NCI-H69 (cell line): ENCODE measurements at places on chromosomes 2 and 18.

DNA sequence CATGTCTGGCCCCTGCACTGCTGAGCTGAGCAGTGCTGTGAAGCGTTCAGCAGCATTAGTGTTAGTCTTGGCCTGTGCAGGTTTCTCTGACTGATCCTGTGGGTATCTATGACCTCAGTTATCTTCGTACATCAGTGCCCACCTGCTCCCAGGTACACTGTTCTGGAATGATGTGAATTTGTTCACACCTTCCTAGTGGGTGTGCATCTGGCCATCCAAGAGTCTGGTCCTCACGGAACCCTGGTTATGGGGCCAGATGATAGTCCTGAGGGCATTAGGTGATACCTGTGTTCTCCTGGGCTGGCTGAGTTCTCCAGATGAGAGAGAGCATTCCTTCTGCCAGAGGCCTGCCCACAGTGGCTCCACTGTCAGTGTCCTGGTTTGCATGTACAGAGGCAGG is 57.2 kb downstream of the INPP4A start:
- no peak for DNase-seq

DNA sequence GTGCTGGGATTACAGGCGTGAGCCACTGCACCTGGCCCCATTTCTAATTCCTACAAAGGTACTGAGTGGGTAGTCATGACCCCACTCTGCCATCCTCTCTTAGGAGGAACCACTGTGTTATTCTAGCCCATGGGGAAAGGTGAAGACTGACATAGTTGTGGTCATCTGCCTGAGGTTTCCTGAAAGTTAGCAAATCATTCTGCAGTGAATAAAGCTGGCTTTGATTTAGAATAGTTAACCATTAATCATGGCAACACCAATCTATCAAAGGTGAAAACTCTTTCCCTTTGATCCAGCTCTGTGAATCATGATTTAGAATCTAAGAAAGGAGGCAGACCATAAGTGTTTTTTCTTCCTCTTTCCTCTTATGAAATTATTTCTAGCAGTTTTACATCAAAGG is 50.8 kb downstream of the SUMO1 start:
- DNase-seq: no peak

GRCh38 chr2:239385096-239386000 is 15.5 kb downstream of the HDAC4 start:
- DNase-seq: no peak

GRCh38 chr2:168346725-168347477 is 99.5 kb upstream of the STK39 start:
- peak; percentile 77 for DNase-seq

DNA sequence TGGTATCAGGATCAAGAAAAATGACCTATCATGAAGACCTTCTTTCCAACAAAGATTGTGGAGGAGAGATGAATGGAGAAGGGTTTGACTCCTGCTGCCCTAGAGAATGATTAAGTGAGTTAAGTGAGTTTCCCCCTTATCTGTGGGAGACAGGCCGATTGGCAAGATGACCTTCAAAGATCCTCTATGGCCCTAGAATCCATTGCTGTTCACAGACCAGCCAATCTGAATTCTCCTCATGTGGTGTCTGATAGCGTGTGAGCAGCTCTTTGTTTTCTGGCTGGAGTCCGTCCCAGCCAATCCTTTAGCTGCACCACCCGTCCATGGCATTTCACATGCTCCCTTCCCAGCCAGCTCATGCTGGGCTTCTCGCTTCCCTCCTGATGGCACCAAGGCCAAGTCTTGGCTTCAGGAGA is 79.4 kb downstream of the MARCHF4 start:
- no peak for DNase-seq

- no peak for DNase-seq
These were observed 112.3 kb upstream of the ATP5MC3 start for GRCh38 chr2:175293776-175294175.

GRCh38 chr2:46144133-46144800 is 152.9 kb upstream of the EPAS1 start:
- no peak for DNase-seq

DNA sequence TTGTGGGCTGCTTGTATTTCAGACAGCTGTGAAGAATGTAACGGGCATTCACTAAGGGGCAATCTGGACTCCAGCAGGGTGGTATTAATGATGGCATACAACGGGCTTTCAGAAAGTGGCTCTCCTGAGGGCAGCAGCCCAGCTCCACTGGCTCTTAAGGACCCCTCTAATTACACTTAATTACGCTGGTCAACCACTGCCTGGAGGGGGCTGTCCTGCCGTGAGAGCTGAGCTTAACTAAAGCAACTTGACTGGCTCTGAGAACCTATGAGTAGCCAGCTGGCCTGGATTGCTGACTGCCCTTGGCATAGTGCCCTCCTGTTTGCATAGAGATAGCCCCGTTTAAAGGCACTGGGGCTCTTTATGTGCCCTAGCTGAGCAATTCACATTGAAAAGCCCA is 3.8 kb downstream of the LIPG start:
- DNase-seq: peak; percentile 99

GRCh38 chr2:32847734-32848133 is 99.0 kb upstream of the LTBP1 start:
- DNase-seq: no peak

- peak; percentile 35 for DNase-seq
These were observed 174.6 kb downstream of the HAUS1 start for GRCh38 chr18:46278481-46279465.

DNA sequence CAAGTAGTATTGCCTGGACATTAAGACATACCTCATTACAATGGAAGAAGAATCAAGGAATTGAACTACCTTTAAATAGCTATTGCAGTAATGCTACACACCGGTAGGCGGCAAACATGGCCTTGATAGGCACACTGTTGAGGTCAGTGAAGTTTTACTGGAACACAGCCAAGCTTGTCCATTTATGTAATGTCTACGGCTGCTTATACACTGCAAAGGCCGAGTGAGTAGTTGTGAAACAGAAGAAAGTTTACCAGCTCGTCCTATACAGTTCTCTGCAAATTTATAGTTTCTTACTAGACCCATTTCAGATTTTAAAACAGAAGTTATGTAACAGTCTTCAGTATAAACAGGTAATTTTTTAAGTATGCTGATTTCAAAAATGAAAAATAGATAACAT is 38.8 kb downstream of the PPP4R1 start:
- peak; percentile 99 for DNase-seq

DNA sequence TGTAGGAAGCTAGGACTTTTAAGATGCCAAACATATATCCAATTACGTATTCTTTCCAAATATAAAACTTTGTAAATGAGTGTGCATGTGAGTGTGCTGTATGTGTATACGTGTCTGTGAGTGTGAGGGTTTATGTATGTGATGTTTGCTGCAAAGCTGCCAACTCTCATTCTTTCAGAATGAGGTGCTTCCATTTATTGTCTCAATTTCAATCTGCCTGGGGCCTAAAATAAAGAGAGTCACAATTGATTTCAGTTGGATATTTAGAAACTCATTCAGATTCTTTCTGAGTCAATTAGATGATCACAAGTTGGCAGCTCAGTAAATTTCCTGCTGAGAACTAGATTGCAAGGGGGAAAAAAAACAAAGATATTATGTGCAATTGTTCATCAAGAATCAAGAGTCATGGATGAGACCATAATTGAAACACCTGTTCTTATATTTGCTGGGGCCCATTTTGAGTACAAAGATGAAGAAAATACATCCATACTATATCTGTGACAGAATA is 621.2 kb upstream of the ACVR2A start:
- peak; percentile 91 for DNase-seq

DNA sequence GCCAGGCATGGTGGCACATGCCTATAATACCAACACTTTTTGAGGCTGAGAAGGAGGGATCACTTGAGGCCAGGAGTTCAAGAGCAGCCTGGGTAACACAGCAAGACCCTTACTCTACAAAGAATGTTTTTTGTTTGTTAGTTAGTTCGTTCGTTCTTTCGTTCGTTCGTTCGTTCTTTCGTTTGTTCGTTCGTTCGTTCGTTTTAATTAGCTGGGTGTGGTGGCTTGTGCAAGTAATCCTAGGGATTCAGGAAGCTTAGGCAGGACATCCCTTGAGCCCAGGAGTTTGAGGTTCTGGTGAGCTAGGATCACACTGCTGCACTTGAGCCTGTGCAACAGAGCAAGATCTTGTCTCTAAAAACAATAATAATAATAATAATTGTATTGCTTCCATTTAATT is 98.7 kb downstream of the MARCO start:
- DNase-seq: no peak

DNA sequence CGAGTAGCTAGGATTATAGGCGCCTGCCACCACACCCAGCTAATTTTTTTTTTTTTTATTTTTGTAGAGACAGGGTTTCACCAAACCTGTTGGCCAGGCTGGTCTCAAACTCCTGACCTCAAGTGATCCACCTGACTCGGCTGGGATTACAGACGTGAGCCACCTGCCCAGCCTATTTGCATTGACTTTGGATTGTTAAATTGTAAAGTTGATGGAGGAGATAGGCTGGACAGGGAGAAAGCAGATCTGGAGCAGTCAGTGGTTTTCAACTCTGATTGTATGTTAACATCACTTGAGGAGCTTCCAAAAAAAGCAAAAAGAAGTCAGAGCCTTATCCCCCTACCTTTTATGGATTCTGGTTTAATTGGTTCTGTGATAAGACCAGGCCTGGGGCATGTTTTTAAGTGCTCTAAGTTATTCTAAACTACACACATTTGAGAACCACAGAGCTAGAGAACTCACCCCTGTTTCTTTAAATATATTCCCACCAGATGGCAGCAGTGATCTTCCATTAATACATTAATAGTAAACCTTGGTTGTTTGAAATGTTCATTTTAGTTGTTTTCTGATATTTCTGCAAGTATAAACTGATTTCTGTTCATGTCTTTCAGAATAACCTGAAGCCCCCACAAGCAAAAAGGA is 7.5 kb downstream of the C2orf49 start:
- peak; percentile 14 for DNase-seq

- no peak for DNase-seq
These were observed 284.3 kb downstream of the CYP26B1 start for GRCh38 chr2:71863396-71863795.

DNA sequence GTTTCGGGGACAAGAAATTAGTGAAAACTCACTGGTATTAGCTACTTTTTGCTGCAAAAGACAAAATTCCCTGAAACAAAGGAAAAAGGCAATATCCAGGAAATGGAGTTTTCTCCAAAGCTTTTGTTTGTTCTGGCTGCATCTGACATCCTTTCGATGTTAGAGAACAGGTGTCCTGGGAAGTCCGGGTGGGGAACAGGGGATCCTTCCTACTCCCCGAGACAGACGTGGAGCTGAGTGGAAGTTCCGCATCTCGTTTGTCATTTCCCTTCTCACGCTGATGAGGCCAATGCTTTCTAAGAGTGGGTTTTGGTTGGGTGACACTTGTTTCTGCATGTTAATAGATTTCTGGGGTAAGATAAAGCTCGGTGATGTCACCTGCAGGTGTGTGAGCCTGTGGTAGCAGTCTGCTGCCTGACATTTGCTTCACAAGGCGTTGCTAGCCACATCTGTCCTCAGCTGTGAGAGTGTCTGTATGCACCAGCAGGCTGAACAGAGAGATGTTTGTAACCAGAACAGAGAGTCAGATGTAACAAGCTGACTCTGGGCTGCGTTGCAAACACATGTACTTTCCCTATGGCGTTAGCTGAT is 125.9 kb downstream of the ACOXL start:
- peak; percentile 7 for DNase-seq

- DNase-seq: no peak
These were observed 431.9 kb upstream of the TCF4 start for GRCh38 chr18:56019908-56020307.

- no peak for DNase-seq
These were observed 2.5 kb downstream of the MRPL35 start for GRCh38 chr2:86201671-86202335.

DNA sequence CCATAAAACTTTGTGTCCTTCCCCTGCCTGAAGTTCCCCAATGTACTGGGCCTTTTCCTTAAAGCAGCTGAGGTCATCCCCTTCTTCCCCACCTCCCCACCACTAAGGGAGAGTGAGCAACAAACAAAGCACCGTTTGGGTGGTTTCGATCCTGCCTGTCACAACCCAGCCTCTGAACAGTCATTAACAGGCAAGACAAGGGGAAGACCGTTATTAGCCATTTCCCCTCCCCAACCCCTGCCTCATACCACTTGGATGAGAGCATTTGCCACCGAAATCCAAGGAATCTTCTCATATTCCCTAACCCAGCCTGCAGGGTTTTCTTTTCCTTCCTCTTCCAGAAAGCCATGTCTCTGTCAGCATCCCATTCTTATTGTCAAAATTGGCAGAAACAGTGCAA is 65.6 kb downstream of the STRADB start:
- no peak for DNase-seq

DNA sequence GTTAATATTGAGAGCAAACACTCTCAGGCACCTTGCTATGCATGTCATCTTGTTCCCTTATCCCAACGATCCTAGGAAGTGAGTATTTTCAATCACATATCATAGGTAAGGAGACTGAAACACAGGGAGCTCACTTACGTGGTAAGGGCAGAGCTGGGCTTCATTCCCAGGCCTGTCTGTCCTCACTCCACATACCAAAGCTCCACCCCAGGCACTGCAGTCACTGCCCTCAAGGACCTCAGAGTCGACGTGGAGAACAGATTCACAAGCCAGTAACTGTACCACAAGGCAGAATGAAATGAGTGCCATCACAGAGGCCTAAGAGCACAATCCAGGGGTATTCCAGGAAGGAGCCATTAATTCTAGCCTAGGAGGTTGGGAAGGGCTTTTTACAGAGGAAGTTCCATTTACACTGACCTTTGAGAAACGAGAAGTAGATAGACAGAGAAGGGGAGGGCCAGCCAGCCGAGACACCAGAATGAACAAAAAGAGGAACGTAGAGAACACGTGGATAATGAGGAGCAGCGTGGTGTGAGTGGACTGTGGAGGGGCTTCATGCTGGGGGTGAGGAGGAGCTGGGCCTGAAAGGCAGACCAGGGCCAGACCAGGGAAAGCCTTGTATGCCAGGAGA is 48.6 kb downstream of the KIAA2012 start:
- no peak for DNase-seq

GRCh38 chr2:218513676-218514075 is 54.5 kb downstream of the USP37 start:
- DNase-seq: no peak
